NCI-H226 (cell line): ENCODE measurements at places on chromosomes 1 and 21.

GRCh38 chr1:23922321-23922943, 9.3 kb upstream of the CNR2 start:
- no peak for DNase-seq

DNA sequence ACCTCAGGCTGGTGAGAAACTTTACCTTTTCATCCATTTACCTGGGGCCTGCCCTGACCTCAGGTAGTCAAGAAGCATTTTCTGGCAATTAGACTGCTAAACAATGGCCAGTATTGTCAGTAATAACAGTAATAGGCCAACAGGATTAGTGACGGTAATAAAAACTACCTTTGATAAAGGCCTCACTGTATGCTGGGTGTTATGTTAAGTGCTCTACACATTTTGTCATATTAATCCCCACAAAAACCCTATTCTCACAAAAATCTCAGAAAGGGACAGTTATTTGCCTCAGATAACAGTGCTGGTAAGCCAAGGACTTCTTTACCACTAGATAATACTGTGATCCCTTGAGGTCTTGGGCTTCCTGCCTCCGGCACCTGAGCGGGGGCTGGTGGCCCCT, 191.4 kb downstream of the FOXD2 start:
- no peak for DNase-seq

- DNase-seq = no peak
These were observed 105.8 kb upstream of the WNT4 start for GRCh38 chr1:22248746-22249145.

- no peak for DNase-seq
These were observed 46.9 kb upstream of the POFUT2 start for GRCh38 chr21:45334591-45335081.

- DNase-seq = peak; percentile 2
These were observed 643 bp downstream of the CFAP298 start for GRCh38 chr21:32611471-32611997.
